Urinary bladder (tissue), 4 donors: ENCODE measurements at places on chromosomes 1 and 21. TPM values are rescaled to one million over a fixed set of nuclear protein-coding genes. Genes with fewer than 3 reads are reported as not detected.

KLHL12 gene
- total RNA-seq, result 25.1 TPM

DIRAS3 gene
- total RNA-seq, result 3.0 TPM

DNA sequence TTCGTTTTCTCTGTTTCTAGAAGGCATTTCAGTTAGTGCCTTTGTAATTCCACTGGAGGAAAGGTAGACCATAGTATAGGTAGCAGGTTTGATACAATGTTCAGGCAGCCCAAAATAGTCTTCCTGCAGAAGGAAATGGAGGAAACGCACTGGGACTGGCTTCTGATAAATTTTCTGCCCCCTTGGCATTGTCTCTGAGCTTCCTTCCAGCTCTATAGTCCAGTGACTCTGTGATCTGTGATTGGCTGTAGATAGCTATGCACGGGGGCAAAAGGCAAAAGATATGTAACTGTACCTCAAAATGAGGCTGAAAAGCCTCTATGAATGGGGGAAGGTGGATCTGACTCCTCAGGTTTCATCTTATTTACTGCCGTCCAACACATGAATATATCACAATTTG is 5.8 kb upstream of the MAGOH start:
- DNase-seq, result no peak

DNA sequence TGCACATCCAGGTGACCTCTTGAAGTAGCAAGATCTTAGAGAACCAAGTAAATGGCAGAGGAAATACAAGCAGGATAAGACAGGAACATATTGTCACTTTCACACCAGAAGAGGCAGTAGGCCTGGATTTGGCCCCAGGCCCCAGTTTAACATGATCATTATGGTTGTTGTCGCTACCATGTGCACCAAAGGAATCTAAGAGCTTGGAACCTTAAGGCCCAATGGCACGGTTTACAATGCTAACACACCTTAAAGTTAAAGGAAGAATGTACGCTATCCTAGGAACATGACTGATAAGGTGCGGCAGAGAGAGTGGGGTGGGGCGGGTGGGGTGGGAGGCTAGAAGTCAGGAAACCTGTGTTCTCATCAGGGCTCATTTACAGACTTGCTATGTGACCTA is 147.5 kb downstream of the ROR1 start:
- DNase-seq, result no peak

DNA sequence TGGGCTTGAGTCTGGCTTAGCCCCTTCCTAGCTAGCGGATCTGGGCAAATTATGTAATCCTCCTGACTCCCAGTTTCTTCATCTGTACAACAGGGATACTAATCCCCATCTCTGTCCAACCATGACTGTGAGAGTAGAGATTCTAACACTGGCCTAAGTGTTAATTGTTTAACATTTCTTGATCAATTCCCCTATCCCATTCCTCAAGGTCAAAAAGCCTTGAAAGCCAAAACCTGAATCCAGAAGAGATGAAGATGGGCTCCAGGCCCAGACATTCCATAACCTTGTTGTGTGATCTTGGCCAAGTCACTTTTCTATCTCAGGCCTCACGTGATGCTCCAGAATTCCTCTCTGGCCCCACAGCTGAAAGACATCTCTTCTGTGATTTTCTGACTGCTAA is 18.8 kb upstream of the PHLDA3 start:
- no peak for DNase-seq

DNA sequence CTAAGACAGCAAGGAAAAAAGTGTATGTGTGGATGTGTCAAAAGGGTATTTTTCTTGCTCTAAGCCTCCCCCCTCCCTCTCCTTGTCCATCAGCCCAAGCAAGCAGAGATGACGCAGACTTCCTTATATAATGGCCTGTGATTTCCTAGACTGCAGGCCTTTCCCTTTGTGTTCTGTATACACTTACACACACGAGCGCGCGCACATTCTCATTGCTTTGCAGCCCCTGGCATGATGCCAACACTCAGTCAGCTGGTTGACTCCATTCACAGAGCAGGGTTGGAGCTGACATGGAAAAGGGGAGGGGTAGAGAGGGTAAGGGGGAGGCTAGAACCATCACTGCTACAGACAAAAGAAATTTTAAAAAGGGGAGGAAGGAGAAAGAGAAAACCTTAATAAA is 41.8 kb downstream of the GATAD2B start:
- peak; percentile 99 for DNase-seq

FAM163A gene
- total RNA-seq, result 0.53 TPM

VAV3 gene
- 24.2 TPM for total RNA-seq

- no peak for DNase-seq
Measured at GRCh38 chr1:20323613-20323920, 32.9 kb downstream of the VWA5B1 start.

GRCh38 chr1:32426489-32427255 is 32.4 kb upstream of the BSDC1 start:
- peak; percentile 67 for DNase-seq

GRCh38 chr1:182615468-182616129 is 11.4 kb upstream of the RGS16 start:
- no peak for DNase-seq

- no peak for DNase-seq
Measured at GRCh38 chr1:70675737-70676156, 264.7 kb downstream of the CTH start.

GRCh38 chr1:31259746-31260145 is 20.1 kb upstream of the NKAIN1 start:
- DNase-seq, result no peak

DNA sequence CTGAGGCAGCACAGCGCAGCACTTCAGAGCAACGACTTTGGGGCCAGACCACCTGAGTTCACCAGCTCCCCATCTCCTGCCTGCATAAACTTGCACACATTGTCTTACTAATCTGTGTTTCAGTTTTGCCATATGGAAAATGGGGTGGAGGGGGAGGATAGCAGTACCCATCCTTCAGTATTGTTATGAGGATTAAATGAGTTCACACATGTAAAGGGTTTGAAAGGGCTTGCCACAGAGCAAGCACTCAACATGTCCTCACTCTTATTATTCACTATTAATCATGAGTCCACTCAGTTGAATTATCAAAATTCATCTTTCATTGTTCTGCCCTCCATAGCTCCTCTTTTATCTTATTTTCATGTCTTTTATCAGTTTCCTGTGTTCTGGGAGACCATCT is 40.1 kb upstream of the BMP8B start:
- DNase-seq, result no peak

C1orf226 gene
- 1.4 TPM for total RNA-seq

DNA sequence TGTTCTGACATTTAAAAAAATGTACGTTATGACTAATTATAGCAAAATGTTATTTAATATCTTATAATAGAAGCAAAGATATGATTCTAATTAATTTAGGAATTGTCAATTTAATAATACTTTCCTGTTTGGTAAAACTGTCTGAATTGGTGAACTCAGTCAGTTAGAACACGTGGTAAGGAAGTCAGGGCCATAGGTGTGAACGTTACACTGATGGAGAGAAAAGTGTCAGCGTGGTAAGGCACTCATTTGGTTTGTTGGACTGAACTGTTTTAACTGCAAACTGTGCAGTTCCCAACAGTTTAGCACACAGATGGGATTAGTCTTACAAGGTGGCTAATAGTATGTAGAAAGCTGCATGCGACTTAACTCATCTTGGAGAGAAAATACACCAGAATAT is 102.9 kb downstream of the EPB41 start:
- no peak for DNase-seq

- no peak for DNase-seq
Measured at GRCh38 chr1:40469327-40469726, 7.8 kb upstream of the ZFP69 start.

DNA sequence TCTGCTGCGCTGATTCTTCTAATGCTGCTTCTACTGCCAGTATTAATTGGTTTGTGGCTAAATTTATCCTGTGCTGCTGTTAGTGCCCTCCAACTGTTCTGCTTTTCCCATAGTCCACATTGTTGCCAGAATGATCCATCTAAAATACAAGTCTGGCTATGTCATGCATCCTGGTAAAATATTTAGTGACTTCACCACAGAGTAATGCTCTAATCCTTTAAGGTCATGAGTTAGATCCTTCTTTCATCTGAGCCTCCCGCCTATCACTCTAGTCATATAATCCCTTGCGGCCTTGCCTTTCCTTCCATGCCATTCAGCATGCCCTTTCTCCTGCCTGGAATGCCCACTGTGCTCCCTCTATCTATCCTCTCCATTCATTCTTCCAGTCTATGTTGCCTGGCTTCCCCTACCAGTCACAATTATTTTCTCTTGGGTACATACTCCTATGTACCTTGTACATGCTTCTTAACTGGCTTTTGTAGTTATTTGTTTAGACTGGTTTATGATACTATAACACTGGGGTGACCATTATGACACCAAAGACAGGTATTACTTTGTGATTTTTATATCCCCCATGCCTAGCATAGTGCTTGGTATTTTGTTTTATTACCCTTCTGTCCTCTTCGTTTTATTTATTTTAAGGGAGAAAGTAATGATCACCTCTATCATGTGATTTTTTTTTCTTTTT is 144.0 kb downstream of the MAGI3 start:
- DNase-seq, result no peak

KRTAP21-2 gene
- total RNA-seq, result not detected

DENND2D gene
- 23.9 TPM for total RNA-seq

- no peak for DNase-seq
Measured at GRCh38 chr1:151837197-151837596, 2.4 kb downstream of the C2CD4D start.

GRCh38 chr1:94120991-94121390 is at the start of gene ABCA4:
Gene ABCA4 (minus strand): TSS chr1:94121148. CDS start chr1:94121045, 103 bp downstream.
- no peak for DNase-seq

- DNase-seq, result no peak
Measured at GRCh38 chr1:169483500-169483966, 2.2 kb downstream of the SLC19A2 start.

- DNase-seq, result no peak
Measured at GRCh38 chr1:54153535-54154439, 987 bp upstream of the CDCP2 start.

- DNase-seq, result no peak
Measured at GRCh38 chr1:88455621-88456256, 228.3 kb upstream of the PKN2 start.

DNA sequence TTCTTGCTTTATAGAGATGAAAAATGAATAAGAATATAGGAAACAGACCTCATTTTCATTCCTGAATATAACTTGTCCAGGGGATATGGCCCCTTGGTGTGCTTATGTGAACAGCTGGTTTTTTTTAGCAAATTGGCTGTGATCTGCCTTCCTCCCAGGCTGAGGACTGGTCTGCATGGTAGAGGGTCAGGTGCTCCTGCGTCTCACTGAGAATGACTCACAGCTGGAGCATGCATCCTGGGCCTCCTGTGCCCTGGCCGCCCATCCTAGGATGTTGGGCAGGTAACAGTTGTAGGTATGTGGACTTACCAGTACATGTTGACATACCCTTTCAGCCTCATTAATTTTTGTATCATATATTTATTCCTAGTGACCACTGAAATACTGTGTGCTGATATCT is 29.8 kb downstream of the AGT start:
- DNase-seq, result no peak

- no peak for DNase-seq
Measured at GRCh38 chr1:240831922-240832321, 220.0 kb upstream of the GREM2 start.

TAS1R1 gene
- not detected for total RNA-seq

DNA sequence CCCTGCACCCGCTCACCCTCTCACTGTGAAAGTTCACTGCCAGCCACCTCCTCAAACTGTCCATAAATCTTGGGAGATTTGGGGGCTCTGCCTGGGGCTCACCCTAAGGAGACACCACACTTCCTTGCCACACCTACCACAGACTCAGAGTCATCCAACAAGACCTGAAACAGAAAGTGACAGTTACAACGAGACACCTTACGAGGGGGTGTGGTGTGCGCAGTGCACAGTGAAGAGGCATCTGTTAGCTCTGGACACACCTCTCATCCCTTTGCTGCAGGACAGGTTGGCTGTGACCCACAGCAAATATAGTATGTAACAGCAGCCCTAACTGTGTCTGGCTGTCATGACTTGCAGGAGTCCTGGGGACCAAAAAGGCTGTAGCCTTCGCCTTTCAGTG is 190.2 kb downstream of the NR5A2 start:
- DNase-seq, result no peak

GRCh38 chr1:40712997-40713396 is 21.5 kb downstream of the NFYC start:
- no peak for DNase-seq

TADA1 gene
- 21.6 TPM for total RNA-seq

LDLRAD1 gene
- total RNA-seq, result not detected

GRCh38 chr1:116871779-116872146 is 38.0 kb upstream of the PTGFRN start:
- no peak for DNase-seq

DNA sequence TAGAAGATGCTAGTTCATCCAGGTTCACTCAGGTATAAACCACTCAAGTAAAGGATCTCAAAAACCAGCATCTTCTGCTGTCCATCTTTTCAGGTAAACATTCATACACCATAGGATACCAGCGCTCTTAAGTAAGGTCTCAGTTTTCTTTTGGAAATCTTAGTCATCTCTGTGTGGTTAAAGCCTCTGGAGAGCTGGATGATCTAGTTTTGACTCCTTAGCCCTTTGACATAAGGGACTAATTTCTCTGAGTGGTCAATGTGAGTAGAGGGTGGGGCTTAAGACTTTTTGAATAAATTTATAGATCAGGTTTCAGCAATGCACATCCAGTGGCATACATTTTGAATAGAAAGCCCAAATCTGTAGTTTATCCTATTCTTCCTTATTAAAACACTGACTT is 92.3 kb downstream of the CTH start:
- DNase-seq, result no peak

ZNF648 gene
- 0.11 TPM for total RNA-seq

- DNase-seq, result no peak
Measured at GRCh38 chr1:53752281-53752680, 13.3 kb upstream of the GLIS1 start.

DNA sequence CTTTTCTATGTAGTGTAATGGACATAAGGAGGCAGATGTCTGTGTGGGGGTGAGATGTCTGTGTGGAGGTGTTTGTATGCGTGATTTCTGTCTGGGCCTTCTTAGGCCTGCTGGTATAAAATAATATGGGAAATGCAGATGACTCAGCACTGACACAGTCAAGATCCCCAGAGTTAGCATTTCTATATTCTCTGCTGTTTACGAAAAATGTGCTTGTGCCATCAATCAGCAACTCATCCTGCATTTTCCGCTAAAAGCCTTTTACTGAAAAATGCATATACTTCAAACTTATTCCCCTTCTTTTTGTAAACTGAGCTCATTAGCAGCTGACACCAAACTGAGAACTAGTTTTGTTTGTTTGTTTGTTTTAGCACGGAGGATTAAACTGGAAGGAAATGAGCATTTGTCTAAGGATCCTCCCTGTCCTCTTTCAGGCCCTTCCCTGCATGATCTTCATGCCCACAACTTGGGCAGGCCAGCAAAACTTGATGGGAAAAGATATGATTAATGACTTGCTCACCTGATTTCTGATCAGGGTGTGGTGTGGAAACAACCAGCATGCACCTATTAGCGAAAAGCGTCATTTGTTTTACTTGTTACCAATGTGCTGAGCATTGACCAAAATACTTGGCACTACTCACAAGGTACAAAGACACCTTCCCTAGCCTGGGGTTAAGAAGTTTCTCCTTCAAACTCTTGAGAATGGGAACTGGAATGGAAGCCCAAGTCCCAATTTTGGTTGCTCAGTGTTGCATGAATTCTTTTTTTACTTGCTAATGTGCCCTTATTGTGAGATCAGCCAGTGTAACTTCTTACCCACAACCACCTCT is 77.4 kb downstream of the NDUFS5 start:
- DNase-seq, result no peak

SIM2 gene
- 0.63 TPM for total RNA-seq

NIPAL3 gene
- 13.9 TPM for total RNA-seq
